ENCODE measurements at places on chromosomes 11 and 22.

GRCh38 chr11:102097186-102097585 lies 13.1 kb upstream of the YAP1 start:
- no peak for DNase-seq

- no peak for DNase-seq
Observed at GRCh38 chr22:27311698-27312550, 489.6 kb downstream of the MN1 start.

DNA sequence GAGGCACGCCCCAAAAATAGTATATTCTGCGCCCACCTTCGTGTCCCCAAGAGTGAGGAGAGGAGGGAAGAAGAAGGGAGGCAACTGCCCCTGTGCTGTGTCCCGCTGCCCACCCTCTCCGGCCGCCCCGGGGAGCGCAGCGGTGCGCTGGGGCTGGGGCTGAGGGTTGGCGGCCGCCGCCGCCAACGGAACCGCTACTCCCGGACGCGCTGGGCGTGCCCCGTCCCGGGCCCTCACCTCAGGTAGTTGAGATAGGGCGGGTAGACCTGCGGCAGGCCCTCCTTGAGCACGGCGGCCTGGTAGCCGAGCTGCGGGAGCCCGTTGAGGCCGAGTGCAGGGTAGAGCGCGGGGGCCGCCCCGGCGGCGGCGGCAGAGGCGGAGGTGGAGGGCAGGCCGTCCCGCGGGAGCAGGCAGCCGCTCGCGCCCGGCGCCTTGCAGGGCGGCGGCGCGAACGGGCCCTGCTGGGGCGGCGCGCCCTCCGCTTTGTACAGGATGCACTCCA lies 2.4 kb downstream of the PGR start:
- no peak for DNase-seq

GRCh38 chr22:33472462-33473344 lies 414.5 kb upstream of the SYN3 start:
- no peak for DNase-seq

- DNase-seq: no peak
Observed at GRCh38 chr22:39446239-39446721, 10.5 kb upstream of the MGAT3 start.

- DNase-seq: no peak
Observed at GRCh38 chr11:73234471-73235181, 16.5 kb downstream of the P2RY2 start.

- peak; percentile 56 for DNase-seq
Observed at GRCh38 chr11:69670158-69670845, 4.9 kb downstream of the LTO1 start.

DNA sequence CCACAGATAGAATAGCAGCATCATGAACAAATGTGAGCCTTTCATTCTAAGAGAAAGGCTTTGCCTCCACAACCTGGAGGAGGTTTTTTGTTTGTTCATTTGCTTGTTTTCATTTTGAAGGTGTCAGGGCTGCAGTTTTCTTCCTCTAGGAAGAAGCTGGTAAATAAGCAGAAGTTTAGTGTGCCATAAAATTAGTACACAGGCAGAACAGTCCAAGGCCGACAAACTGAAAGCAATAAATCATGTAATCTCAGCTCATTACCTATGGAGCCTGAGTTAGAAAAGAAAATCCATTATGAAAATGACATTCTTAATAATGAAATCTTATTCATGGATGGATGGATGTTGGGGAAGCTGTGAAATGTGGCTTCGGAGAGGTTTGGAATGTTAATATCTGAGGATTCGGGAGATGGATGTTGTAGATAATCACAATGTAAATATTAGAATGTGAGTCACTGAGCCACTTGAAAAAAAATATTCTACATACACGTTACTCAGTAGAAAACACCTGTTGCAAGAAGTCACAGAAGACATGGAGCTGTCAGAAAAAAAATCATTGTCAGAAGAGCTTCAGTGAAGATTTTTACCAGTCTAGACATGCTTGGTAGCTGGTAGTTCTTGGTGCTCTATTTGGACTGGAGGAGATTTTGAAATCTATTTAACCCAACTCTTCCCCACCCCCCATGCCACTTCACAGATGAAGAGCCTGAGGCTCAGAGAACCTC lies 15.0 kb upstream of the ZDHHC13 start:
- no peak for DNase-seq

DNA sequence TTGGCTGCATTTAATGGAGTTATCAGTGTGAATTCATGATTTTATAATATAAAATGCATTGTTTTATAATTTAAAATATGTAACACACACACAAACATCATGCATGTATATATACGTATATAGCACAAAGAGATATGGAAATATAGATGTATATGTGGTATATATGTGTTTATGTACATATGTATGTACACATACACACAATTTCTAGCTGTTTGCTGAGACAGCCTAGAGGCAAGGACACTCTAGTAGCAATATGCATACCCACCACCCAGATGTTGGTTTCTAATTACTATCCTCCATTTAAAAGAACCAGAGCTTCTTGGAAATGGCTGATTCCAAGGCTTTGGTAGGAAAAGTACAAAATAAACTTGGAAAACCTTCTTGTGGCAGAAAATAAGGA lies 50.4 kb downstream of the RBFOX2 start:
- no peak for DNase-seq
